ENCODE measurements at places on chromosomes 16 and 17. TPM values are rescaled to one million over a fixed set of nuclear protein-coding genes. Genes with fewer than 3 reads are reported as not detected.

NAGS gene
- 0.51 TPM for total RNA-seq

DNA sequence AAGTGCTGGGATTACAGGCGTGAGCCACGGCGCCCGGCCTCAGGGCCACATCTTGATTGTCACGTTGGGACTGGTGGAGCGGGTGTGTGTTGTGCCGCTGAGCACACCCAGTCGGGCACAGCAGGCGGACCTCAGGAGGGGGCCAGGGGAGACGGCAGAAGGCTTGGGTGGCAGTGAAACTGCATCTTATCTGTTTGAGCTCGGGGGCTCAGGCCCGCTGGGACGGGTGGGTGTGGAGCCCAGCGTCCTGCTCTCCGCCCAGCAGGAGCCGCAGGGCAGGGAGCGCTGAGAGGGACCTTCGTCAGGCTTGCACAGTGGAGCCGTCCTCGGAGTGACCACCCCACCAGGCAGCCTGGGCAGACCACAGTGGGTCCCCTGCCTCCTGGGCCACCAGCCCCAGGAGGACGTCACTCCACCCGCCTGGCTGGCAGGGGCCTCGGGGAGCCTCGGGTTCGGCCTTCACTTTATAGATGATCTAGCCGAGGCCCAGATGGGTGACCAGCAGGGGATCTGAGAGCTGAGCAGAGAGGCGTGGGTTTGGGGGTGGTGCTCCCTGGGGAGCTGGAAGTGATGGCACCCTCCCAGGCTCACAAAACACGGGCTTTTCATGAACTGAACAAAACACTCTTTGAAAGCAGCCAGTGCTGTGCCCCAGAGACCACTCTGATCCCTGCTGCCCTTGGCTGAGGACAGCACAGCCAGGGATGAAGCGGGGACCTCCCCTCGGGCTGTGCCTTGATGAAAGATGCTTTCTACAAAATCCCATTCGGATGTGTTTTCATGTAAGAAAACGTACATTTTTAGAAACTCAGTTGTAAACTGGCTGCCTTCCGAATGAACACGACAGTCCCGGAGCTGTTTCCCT, 181.1 kb downstream of the SEC14L1 start:
- peak; percentile 66 for DNase-seq

DNA sequence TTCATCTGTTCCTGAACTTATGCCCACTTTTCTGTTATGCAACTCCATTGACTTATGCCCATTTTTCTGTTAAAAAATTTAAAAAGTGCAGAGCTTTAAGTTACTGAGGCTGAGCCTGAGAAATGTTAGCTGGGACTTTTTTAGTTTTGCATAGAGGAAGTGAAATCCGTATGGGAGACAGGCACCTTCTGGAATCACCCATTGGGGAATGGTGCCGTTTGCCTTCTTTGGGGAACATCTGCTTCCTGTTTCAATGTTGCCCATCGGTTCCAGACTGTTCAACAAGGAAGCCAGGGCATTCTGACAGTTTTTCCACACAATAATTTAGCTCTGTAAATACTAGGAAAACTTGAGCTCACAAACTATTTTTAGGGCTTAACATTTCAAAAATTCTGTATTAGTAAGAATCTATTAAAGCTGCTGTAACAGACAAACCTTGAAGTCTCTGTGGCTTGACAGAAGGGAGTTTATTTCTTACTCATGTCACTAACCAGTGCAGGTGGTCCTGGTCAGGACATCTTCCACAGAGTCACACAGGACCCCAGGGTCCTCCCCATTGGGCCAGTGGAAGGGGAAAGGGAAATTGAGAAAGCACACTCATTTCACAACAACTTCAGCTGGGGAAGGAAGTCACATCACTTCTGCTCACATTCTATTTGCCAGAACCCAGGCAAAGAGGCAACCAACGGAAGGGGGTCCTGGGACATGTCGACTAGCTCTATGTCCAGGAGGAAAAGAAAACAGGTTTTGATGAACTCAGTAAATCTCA, 17.2 kb downstream of the PRKCB start:
- no peak for DNase-seq

DNA sequence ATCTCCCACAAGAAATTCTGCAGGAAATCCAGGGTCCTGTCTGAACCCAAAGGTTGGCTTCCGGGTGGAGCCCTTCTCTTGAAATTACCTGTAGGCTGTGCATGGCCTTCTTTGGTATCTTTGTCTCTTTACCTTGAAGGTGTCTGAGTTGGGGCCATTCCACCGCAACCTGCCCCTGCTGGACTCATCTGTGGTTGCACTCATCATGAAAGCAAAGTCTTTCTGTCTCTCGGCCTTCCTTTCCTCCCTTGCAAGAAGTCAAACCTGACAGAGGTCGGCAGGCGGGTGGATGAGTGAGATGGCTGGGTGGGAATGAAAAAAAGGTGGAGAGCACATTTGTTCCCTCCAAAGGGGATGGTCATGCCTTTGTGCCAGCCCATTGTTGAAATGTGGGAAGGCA, 25.1 kb downstream of the SALL1 start:
- no peak for DNase-seq

Data from cardiac septum (tissue), 1 donor.